Renal cortex interstitium (tissue), 15 donors: ENCODE measurements at places on chromosomes 11 and 22. TPM values are rescaled to one million over a fixed set of nuclear protein-coding genes. Genes with fewer than 3 reads are reported as not detected.

The SPDYC gene
- not detected for polyA plus RNA-seq

GRCh38 chr11:134139873-134140331, 71.0 kb downstream of the JAM3 start:
- DNase-seq: no peak

The FTH1 gene
- 2,187 TPM for polyA plus RNA-seq

GRCh38 chr22:28783786-28784671, 11.5 kb downstream of the CCDC117 start:
- no peak for DNase-seq
